ENCODE measurements at places on chromosomes 2 and 18. TPM values are rescaled to one million over a fixed set of nuclear protein-coding genes. Genes with fewer than 3 reads are reported as not detected.

SERPINB13 gene
- not detected for total RNA-seq

AGFG1 gene
- total RNA-seq: 92.0 TPM

CYTIP gene
- total RNA-seq: 27.1 TPM

INPP5D gene
- total RNA-seq: 36.2 TPM

DNA sequence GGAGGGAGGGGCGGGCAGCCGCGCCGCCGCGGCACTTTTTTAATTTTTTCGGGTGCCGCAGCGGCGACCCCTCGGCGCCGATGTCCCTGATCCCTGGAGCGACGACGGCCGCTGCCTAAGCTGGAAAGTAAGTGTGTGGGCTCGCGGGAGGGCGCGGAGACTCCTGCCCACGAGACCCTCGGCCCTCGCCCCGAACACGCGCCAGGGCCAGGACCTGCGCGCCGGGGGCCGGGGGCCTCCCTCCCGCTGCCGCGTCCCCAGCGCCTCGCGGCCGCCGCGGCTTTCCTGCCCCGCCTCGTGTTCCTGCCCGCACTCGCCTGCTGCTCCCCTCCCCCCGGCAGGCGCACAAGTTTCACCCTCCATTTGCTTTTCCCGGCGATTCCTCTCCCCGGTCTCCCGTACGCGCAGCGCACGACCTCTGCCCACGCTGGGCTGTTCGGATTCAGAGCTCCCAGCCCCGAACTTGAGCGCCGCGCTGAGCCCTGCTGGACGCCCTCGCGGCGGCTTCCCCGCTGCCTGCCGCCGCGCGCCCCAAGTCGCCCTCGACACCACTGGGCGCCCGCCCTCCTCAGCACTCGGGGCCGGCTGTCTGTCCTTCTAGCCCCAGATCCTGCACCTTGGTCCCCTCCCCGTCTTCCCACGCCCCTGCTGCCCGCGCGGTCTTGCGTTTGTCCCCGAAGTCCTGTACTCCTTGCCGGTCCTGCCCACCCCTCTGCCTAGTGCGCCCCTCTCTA, 507 bp downstream of the PKP4 start:
- peak; percentile 92 for DNase-seq

DNA sequence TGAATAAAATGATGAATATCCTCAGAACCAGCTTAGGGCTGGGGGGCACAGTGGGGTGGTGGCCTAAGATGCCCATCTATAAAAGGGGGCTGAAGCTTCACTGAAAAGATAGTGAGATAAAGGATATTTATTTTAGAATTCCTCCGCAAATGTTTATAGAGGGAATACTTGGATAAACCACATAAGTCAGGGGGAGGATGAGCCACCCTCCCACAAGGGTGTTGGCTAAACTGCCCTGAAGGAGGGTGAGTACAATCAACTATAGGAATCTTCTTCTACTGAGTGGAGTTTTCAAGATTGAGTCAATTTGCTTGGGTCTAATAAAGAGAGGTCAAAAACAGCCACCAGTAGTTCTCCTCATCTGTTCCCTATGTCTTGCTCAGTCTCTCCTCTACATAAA, 114.5 kb upstream of the TANK start:
- no peak for DNase-seq

DNA sequence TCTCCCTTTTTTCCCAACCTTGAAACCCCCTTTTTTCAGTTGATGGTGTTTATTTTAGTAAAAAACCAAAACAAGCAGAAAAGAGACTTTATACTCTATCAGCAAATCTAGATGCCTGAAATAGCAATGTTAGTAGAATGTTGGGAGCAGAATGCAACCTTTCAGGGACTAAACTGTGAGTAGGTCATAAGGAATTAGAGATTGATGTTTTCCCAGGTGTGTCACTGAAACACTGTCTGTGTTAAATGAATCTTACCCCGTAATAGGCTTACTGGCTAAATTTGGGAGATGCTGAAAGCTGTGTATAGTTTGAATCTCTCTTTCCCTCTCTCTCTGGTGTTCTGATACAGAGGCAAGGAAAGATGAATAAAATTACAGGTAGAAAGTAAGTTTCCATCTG, 43.8 kb downstream of the AGFG1 start:
- no peak for DNase-seq

- no peak for DNase-seq
Measured at GRCh38 chr2:219106251-219106650, 45.5 kb upstream of the IHH start.

DNA sequence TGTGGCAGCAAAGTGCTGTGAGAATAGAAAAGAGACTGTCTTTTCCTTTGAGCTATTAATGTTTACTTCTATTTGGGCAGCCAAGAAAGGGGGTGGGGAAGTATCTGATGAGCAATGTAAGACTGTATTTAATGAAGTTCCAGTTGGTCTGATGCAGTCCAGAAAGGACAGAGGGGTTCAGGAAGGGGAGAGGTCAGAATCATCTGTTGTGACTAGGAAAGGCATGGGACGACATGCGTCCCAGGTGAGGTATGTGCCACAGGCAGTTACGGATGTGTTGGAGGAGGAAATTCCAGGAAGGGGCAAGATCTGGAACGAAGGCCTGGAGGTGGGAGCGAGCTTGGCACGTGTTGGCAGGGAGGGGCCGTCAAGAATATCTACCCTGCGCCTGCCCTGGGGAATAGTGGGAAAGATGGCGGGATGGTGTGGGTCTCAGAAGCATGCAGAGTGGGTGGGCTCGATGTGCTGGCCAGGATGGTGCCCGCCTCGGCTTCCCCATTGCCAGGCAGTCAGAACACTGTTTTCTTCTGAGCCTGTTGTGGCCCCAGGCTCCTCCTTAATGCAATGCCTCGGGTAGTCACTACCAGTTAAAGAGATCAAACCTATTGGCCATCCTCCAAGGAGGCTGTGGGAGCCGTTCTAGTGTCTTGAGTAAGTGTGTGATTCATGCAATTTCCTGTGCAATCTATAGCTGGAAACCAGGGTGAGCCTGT, 57.8 kb upstream of the TXNDC2 start:
- DNase-seq: peak; percentile 46

GRCh38 chr2:220533485-220533884, 906.1 kb downstream of the SLC4A3 start:
- DNase-seq: no peak

- no peak for DNase-seq
Measured at GRCh38 chr18:32383050-32383819, 87.4 kb downstream of the GAREM1 start.

DNA sequence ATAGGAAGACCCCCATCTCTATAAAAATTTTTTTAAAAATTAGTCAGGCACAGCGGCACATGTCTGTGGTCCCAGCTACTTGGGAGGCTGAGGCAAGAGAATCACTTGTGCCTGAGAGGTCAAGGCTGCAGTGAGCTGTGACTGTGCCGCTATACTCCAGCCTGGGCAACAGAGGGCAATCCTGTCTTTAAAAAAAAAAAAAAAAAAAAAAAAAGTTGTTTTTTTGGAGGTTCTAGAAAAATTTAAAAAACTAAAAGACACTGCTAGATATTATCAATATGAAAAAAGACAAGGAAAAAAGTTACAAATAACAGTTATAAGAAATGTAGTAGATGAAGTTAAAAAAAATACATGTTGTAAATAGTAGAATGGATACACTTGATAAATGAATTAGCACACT, 56.1 kb upstream of the C2orf15 start:
- no peak for DNase-seq

All from upper lobe of left lung (tissue), 6 donors.